Heart left ventricle (tissue), 16 donors: ENCODE measurements at places on chromosomes 7 and 10. TPM values are rescaled to one million over a fixed set of nuclear protein-coding genes. Genes with fewer than 3 reads are reported as not detected.

Gene NT5C3A
- total RNA-seq, result 20.1 TPM

Gene DDIT4
- 25.5 TPM for total RNA-seq

GRCh38 chr7:106128836-106129235, 16.7 kb upstream of the SYPL1 start:
- no peak for DNase-seq

DNA sequence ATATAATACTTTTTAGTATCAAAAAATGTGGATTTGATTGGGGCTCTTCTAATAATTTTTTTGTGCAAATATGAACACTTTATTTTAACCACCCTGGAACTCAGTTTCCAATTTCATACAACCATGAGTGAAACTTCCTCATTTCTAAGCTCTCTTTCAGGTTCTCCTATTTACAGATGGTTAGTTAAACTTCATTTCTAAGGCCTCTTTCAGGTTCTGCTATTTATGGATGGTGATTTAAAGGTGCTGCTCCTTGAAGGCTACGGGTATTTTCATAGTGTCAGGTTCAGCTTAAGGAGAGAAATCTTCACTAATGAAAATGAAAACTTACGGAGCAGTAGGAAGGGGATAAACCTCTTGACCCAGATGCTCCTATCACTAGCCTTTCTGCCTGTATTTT, 568.3 kb downstream of the KIF20B start:
- DNase-seq, result no peak

Gene RET
- 0.50 TPM for total RNA-seq

Gene CALHM3
- total RNA-seq, result not detected

DNA sequence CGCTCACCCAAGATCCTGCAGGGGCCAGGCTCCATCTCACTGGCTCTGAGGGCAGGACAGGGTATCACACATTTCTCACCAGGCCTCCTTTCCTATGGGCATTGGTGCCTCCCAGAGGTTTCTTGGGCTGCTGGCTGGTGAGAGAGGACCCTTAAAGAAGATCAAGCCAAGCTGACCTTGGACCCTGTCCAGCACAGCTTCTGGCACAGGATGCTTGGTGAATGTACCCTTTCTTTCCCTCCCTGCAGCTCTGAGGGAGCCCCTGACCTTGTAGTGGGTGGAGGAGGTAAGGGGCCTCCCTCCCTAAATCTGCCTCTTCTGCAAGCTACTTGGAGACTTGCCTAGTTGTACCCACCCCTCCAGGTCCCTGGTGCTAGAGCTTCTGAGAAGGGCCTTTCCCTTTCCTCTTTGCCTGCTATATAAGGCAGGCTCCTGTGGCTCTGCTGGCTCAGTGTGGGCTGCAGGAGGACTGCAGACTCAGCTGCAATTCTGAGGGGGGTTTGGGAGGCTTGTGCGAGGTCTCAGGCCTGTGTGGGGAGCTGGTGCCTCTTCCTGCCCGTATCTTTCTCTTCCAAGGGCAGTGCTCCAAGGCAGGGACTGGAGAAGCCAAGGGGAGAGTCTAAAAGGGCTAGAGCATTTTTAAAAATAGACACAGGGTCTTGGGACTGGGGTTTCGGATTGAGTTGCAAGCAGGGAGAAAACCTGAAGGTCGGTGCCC, 11.7 kb upstream of the TRIM8 start:
- peak; percentile 67 for DNase-seq

Gene TMEM26
- total RNA-seq, result 0.28 TPM

- DNase-seq, result peak; percentile 83
Observed at GRCh38 chr7:22723181-22723601, 3.8 kb upstream of the IL6 start.

GRCh38 chr10:6300106-6300783, 97.5 kb downstream of the PFKFB3 start:
- peak; percentile 41 for DNase-seq

Gene CALN1
- total RNA-seq, result not detected

- no peak for DNase-seq
Observed at GRCh38 chr10:111551001-111551400, 474.2 kb downstream of the ADRA2A start.
